Calu3 (cell line): ENCODE measurements at places on chromosomes 16 and 17. TPM values are rescaled to one million over a fixed set of nuclear protein-coding genes. Genes with fewer than 3 reads are reported as not detected.

The COPS3 gene
- total RNA-seq = 40.2 and 50.7 TPM in 2 replicates

The SARM1 gene
- total RNA-seq = 7.1 and 8.1 TPM in 2 replicates

The JPH3 gene
- total RNA-seq = 0.57 and 1.2 TPM in 2 replicates

The RNU2-1 gene
- 5,045 and 5,662 TPM in 2 replicates for total RNA-seq

The TMIGD1 gene
- total RNA-seq = not detected in 2 replicates

The DNAI2 gene
- not detected in 2 replicates for total RNA-seq
